ENCODE measurements at places on chromosomes 4 and X.

DNA sequence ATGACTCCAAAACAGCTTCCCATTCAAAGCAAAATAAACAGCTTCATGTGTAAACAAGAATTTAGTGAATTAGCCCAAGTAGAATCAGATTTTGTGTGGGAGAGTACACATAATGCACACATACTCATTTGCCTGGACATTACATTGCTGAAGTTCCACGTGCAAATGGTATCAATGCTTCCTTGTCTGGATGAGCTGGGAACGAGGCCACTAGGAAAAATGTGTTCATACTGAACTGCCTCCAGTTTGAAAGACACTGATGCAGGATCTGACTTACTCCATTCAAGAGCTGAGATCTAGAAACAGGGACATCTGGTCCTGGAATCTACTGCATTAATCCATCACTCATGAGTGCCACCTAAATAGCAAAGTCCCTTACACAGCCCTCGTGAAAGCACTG lies 228.0 kb downstream of the APBB2 start:
- DNase-seq: no peak

DNA sequence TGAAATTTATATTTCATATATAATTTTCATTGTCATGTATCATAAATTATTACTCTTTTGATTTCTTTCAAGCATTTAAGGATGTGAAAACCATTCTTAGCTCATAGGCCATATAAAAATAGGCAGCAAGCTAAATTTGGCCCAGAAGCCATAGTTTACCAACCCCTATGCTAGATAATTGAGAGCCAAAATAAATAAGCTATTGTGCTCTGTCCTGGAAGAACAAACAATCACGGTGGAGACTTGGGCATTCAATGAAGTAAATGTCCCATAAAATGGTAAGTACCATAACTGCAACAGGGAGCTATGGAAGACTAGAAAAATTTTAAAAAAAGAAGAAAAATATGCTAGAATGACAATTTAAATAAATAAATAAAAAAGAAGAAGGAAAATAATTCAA lies 60.9 kb upstream of the PACRGL start:
- no peak for DNase-seq

- DNase-seq: no peak
Observed at GRCh38 chr4:84596826-84597225, 13.9 kb downstream of the CDS1 start.

- DNase-seq: no peak
Observed at GRCh38 chr4:185068837-185069236, 50.5 kb downstream of the HELT start.

DNA sequence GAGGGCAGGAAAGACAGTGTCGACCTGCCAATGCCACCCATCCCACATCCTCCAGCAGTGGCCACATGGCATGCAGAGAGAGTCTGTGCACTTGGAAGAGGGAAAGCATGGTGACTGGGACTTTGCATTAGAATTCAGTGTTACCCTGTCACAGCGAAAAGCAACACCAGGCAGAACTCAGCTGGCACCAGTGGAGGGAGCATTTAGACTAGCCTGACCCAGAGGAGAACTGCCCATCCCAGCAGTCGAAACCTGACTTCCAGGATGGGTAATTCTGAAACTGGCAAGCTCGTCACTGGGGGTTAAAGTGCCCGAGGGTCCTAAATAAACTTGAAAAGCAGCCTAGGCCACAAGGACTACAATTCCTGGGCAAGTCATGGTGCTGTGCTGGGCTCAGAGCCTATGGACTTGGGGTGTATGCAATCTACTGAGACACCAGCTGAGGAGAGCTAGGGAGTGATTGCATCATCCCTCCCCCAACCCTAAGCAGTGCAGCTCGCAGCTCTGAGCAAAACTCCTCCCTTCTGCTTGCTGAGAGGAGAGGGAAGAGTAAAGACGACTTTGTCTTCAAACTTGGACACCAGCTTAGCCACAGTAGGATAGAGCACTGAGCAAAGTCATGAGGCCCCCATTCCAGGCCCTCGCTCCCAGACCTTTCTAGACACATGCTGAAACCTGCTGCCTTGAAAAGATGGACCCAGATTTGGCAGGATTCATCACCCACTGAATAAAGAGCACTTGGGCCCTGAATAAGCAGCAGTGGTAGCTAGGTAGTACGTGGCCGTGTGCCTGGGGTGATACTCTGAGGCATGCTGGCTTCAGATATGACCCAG lies 68.8 kb downstream of the DDX60L start:
- DNase-seq: no peak

DNA sequence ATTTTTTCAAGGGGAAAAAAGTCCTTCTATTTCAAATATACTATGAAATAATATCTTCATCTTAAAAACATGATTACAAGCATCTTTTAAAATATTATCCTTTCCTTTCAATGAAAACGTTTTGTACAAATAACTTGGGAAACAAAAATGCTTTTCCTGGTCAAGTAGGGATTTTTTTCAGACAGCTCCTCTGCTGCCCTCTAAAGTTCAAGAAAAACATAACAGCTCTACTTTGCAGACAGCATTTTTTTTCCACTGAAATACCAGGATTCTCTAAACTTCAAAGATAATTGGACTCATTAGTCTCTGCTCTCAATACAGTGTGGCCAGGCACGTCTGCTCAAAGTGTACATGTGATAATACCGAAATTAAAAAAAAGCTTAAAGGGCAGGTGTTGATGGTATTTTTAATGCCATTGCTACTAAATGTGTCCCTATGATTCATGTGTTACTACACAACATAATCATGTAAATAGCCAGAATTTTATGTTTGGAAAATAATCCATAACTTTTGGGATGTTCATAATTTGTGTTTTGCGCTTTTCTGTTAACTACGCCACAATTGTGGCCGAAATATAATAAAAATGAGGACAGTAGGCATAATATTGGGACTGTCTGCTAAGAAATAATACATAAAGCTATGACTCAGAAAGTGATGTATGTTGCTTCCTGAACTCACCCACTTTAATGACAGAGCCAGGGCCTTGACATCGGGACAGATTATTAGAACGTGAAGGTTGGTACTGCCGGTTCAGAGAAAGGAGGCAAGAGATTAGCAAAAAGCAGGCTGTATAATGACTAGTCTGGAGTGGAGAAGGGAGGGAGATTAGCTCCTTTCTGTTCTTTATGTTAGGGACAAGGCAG lies 478.9 kb downstream of the KCNIP4 start:
- no peak for DNase-seq

GRCh38 chr4:186342582-186342981 lies 76.6 kb downstream of the F11 start:
- no peak for DNase-seq
